T1000 (cell line): ENCODE measurements at places on chromosomes 3 and 15.

- no peak for DNase-seq
Observed at GRCh38 chr3:73197187-73197586, 135.7 kb downstream of the EBLN2 start.

- no peak for DNase-seq
Observed at GRCh38 chr3:197080344-197080743, 50.7 kb upstream of the MELTF start.

GRCh38 chr3:110391640-110392395 is 679.8 kb upstream of the NECTIN3 start:
- no peak for DNase-seq

DNA sequence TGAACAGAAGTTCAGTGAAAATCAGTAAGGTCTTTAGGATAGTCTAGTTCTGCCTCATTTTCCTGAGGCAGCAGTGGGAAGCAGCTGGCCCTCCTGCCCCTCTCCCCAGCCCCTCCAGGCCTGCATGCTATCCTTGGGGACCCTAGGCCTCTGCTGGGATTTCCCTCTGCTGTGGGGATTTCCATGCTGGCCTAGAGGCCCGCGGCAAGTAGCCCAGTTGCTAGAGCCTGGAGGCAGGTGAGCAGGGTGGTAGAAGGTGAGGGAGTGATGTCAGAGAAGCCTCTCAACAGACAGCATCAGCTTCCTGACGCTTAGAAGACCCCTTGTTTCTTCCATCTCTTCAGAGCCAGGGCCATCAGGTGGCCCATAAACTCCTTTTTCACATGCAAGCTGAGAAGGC is 305.8 kb upstream of the THBS1 start:
- DNase-seq: no peak

DNA sequence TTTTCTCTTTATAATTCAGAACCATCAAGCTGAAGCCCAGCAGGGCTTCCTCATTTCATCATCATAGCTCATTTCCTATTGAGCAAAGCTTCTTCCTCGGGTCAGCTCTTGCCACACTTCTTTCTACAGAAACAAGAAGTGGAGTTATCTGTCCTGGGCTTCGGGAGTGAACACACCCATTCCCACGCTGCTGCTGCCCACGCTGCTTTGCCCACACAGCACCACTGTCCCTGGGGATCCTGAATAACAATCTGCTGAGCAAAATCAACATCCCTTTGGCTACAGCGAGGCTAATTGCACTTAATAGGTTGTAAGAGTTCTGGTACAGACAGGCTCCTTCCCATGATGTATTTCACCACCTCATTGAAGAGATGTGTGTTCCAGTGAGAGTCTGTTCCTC is 23.7 kb downstream of the CEP19 start:
- no peak for DNase-seq

- DNase-seq: no peak
Observed at GRCh38 chr3:65869798-65870197, 168.9 kb downstream of the MAGI1 start.

DNA sequence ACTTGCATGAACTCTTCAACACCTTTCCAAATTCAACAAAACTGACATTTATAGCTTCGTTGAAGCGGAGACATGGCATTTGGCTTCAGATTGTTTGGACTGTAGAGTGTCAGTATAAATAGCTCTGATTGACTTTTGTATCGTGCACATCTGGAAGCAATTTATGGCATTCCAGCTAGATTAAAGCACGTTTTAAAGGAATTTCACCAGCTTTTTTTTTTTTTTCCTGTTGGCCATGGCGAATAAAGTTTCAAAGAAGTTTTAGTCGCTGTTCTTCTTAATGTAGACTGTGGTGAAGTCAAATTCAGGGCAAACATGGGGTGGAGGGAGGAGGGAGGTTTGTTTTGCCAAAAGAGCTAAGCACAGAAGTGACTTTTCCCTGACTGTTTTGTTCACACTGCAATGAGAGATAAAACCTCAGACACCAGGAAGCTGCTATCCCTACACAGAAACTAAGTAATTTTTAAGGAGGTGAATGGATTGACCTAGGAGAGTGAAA is 391.0 kb upstream of the RARB start:
- DNase-seq: no peak

- no peak for DNase-seq
Observed at GRCh38 chr3:129023909-129024308, 22.8 kb downstream of the EFCC1 start.

DNA sequence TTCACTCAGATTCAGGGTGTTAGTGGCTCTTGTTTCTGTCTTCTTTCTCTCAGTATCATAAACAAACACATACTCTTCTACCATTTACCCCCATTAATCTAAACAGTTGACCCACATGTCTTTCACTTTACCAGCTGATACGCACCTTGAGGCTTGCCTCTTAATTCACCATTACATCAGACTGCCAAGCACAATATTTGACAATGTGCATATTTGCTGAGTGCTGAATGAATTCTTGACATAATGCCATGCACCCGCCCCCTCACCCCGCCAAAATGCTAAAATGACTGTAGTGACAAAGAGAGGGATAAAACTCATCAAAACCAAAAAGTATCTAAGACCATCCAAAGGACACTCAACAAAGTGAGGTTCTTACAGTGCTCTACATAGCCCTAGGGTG is 57.4 kb downstream of the NGLY1 start:
- DNase-seq: no peak

GRCh38 chr3:44132061-44132460 is 109.6 kb upstream of the TOPAZ1 start:
- no peak for DNase-seq

GRCh38 chr3:67819447-67819846 is 165.0 kb upstream of the SUCLG2 start:
- no peak for DNase-seq

DNA sequence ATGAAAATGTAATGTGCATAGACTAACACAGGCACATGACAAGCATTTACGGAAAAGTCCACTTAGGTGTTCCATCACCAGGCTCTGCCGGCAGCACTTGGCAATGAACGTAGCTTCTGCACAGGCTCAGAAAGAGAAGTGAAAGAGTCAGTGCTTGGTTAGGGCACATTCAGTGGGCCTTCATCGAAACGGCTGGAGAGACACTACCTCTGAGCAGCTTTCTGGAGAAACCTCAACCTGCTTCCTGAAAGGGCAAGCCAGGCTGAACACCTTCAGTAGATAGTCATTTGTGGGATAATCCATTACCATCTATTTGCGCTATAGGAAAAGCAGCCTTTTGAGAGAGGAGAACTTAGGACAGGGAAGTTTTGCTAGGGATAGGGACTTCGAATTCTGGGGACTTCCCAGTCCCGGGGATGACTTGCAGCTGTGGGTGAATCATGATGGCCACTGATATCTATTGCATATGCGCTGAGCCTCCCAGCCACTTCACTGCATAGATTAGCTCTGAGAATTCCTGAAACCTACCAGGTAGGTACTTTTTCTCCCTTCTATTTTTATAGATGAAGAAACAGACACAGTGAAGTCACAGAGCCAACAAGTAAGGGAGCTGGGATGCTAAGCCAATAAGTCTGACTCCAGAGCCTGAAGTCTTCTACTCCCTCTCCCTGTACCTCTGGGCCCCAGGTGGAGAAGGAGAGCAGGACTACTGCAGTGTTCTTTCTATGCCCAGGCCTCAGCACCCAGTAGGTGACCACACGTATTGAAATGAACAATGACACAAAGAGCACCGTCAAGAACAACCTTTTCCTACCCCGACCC is 4.2 kb upstream of the SH2D7 start:
- DNase-seq: no peak

DNA sequence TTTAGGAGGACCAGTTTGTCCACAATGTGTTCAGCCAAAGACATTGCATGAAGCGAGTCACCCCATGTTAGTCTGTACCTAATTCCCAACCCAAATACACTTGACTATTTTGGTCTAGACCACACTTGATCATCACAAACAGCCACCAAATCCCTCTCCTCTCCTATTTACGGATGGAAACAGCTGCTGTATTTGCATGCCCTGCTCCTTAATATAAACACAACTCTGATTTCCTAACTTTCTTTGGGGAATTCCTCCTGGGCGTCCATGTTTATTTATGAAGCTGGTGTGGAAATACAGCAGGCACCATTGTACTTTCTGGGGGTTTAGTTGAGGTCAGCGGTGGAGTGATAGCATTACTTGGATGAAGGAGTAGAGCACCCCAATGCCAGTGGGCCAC is 235.2 kb downstream of the TLE3 start:
- DNase-seq: no peak

GRCh38 chr15:67115586-67115969 is 50.2 kb downstream of the SMAD3 start:
- no peak for DNase-seq

DNA sequence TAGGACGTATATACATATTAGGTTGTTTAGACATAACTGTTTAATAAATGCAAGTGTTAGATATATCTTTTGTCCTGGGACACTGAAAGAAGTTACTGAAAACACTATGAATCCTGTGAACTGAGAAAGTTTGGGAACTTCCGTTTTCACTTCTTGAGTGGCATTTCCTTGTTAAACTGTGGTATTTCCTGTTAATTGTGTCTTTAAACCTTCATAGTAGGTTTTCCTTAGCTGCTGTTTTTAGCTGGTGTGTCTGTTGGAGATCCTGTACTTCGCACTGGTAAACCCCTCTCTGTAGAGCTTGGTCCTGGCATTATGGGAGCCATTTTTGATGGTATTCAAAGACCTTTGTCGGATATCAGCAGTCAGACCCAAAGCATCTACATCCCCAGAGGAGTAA is 37.1 kb downstream of the ATP6V1A start:
- no peak for DNase-seq

DNA sequence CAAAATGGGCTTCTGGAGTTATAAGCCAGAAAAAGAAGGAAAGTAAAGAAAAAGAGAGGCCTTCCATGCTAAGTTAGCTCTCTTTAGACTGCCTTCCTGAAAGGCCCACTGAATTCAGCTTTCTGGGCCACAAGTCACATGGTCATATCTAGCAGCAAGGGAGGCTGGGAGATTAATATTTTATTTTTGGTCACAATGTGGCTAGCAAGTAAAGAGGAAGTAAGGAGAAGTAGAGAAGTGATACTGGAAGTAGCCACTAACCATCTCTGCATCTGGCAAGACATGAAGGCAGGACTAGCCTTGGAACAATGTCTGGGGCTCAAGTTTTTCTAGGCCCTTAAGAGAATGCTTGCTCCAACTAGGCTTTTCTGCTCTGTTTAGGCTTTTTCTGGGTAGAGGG is 81.8 kb upstream of the UBE2E1 start:
- no peak for DNase-seq

DNA sequence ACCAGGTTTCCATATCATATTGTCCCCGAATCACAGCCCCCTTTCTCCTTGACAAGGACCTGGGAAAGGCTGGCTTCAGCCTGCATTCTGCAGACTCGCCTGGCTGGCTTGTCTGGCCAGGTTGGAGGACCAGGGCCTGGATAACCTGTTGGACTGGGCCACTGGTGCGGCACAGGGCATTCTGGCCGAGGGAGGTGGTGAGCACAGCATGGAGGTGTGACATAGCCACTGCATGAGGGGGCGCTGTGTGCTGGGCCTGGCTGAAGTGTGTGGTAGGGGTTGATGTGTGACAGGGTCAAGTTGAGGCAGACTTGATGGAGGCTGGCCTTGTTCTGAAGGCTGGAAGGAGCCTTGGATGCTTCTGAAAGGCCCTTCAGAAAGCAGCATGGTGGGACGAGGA is 2.9 kb downstream of the ESYT3 start:
- DNase-seq: no peak

GRCh38 chr3:26712211-26713026 is 89.8 kb downstream of the LRRC3B start:
- DNase-seq: no peak

DNA sequence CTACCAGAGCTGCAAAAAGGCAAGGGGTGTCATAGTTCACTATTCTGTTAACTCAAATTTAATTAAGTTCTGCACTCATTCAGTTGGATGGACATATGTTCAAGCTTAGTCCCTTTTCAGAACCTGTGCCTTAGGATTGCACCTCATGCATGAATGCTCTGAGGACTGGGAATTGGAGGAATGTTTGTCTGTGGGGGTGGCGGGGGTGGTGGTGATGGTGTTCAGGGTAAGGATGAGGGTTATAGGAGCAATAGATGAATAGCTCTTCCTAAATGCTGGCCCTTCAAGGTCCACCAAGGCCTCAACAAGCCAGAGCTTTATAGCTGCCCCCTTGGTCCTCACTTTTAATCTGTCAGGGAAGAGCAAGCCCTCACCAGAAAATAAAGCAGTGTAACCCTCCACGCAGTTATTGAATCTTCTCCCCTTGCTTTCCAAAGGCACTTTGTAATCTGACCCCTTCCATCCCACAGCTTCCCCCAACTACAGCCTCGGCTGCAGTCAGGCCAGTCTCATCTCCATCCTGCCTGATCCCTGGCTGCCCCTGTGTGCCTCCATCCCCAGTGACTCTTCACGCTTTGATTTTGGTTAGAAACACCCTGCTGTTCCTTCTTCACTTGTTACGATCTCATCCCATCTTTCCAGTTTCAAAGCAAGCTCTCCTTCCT is 221.6 kb upstream of the LMCD1 start:
- DNase-seq: no peak

- no peak for DNase-seq
Observed at GRCh38 chr3:9675736-9676290, 26.5 kb downstream of the MTMR14 start.

GRCh38 chr3:142647856-142648255 is 51.7 kb downstream of the PLS1 start:
- DNase-seq: no peak
